ENCODE measurements at places on chromosomes 12 and 14.

DNA sequence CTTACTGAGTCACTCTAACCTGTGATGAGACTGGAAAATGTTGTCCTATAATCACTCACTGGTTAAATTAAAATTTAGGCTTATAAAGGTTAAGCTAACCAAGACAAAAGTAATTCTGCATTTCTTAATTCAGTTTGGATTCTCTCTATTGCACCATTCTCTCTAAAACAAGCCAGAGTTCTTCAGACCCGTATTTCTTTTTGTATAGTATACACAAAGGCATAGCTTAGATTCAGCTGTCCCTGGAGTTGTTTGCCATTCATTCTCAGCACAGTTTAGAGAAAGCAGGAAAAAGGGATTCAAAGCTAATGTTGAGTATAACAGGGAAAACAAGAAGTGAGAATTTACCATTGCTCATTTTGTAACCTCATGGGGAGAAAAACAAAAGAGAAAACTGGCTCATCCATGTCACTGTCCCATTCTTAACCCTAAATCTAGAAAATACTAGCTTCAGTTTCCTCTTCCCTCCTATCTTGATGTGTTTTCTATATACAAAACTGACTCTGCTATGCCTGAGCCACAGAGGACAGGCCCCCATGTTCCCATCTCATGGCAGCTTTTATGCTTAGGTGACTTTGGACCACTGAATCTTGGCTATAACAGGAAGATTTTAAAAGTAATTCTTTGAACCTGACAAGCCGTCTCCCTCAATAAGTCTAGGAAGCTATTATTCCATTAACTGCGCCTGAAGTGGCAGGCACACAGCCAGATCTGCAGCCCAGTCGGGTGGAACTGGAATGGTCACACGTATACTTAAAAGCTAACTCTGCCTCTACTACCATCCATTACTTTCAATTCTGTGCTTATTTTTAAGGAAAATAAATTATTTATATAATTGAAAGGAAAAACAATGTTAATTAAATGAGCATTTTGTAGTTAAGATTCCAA lies 7.0 kb downstream of the AREL1 start:
- no peak for DNase-seq

- no peak for DNase-seq
These were observed 4.6 kb upstream of the OTUB2 start for GRCh38 chr14:94021416-94022157.

- DNase-seq = peak; percentile 44
These were observed 45.1 kb downstream of the GALNT9 start for GRCh38 chr12:132284071-132284826.

DNA sequence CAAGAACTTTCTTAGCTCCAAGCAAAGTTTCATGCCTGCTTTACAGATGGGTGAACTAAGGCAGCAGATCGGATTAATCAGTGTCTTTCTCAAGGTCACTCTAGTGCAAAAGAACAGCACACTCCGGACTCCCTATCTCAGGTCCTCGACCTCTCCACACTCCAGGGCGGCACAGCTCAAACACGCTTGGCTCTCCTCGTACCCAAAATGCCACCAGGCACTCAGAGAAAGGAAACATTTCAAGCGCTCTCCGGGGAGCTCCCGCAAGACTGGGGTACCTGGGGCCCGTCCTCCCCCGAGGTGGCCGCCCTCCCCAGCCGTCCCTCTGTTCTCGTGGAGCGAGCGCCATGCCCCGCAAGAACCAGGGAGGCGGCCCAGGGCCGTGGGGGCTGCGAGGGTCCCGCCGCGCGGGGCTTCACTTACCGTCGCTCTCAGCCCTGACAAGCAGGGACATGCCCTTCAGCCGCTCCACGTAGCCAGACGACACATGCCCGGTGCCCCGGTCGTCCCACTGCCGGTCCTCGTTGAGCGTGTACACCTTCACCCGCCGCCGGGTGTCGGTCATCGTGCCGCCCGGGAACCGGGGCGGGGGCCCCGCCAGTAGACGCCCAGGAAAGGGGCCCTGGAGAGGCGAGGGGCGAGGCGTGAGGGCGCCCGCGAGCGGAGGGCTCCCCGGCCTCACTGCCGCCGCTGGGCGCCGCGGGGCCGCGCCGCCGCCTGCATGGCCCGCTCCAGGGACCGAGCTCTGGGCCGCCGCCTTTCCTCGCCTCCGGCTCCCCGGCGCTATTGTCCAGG lies 830 bp downstream of the PPP4R3A start:
- no peak for DNase-seq

- DNase-seq = peak; percentile 62
These were observed 274.7 kb downstream of the SLC6A15 start for GRCh38 chr12:84637926-84638325.

- DNase-seq = no peak
These were observed 78.8 kb upstream of the PDE3A start for GRCh38 chr12:20289520-20289919.
